GM23338 (cell line): ENCODE measurements at places on chromosomes 2 and 18. TPM values are rescaled to one million over a fixed set of nuclear protein-coding genes. Genes with fewer than 3 reads are reported as not detected.

- H3K36me3 ChIP-seq = no peaks in the 10 kb centered on the region
- H3K4me1 ChIP-seq = peaks cover 2% of the 10 kb centered on the region; the same call in 1 of the 2 replicates
- no peaks in the 10 kb centered on the region for H3K27me3 ChIP-seq
These were observed 222.2 kb downstream of the C1D start for GRCh38 chr2:67840460-67841068.

DNA sequence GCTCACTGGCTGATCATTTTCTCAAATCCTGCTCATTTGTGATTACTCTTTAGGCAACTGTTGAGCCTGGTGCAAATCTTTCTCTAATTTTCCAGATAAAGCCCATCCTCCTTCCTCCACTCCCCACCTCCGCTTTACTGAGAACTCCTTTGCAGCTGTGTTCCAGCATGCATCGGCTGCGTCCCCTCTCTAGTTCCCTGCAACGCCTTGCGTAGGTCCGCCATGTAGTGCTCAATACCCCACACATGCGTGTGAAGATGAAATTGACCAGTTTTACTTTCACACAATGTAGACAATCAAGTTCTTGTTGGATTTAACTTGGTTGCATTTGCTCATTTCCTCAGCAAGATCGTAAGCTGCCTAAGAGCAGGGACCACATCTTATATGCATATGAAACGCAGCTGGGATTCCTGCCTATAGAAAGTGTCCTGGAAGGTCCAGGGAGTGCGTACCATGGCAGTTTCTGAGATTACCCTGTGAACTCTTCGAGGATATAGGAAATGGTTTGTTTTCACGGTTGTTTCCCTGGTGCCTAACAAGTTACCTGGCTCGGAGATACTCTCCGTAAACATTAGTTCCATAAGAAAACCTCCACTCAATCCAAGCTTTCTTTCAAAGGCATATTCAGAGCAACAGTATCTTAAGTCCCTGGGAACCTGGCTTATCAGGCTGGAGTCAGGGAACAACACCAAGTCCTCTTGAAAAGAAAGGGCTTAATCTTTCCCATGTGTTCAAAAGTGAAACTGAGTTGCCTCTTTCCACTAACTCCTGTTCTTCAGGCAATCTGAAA lies 766.4 kb upstream of the ID2 start:
- no peaks in the 10 kb centered on the region for H3K36me3 ChIP-seq
- no peak overlapping the region for H3K27ac ChIP-seq
- peak; percentile 27 for DNase-seq
- peaks cover 16% of the 10 kb centered on the region for H3K4me1 ChIP-seq

GRCh38 chr2:85776672-85777071 lies 22.9 kb downstream of the ATOH8 start:
- DNase-seq = no peak
- peaks cover 15% of the 10 kb centered on the region for H3K27me3 ChIP-seq
- H3K4me3 ChIP-seq = no peak overlapping the region

DNA sequence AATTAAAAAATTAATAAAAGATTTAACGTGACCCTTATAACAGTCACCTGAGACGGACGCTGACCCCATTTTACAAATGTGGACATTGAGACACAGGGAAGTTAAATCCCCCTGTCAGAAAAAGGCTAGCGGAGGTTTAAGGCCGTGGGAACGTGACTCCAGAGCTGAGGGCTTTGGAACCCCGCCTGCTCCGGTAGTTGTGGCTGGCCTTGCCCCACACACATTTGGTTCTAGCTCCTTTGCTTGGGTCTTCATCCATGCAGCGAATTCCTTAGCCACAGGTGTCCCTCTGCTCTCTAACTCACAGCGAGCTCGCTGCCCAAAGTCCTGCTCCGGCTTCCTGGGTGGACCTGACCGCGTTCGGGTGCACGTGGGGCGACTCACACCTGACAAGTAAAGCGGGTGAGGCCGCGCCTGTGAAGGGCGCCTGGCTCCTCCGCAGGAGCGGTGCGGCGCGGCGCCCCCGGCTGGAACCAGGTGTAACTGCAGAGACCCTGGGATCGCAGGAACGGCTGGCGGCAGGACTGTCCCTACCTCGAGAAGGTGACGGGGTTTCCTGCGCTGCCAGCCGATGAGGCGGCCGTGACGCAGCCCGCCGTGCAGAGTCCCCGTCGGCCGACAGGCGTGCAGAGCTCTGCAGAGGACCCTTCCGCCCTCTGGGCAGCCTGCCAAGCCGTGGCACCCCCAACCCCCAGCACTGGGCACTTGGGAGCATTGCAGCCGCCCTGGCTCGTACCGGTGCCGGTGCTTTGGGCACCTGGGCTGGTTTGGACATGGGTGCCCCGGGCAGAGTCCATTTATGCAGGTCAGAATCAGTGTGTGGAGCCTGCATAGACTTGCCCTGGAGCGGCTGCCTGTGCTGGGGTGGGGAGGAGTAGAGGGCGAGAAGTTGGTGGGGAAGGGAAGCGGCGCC lies 2.4 kb upstream of the PROC start:
- H3K4me3 ChIP-seq = peak overlapping the region; percentile 66
- DNase-seq = peak; percentile 95
- no peaks in the 10 kb centered on the region for H3K36me3 ChIP-seq

GRCh38 chr2:158665536-158666302 lies 129.4 kb upstream of the DAPL1 start:
- no peak overlapping the region for H3K4me3 ChIP-seq
- no peaks in the 10 kb centered on the region for H3K27me3 ChIP-seq
- peaks cover 20% of the 10 kb centered on the region; the same call in 1 of the 2 replicates for H3K36me3 ChIP-seq
- no peak for DNase-seq

GRCh38 chr2:1236606-1237005 lies 176.7 kb upstream of the TPO start:
- no peaks in the 10 kb centered on the region for H3K27me3 ChIP-seq
- H3K4me3 ChIP-seq = no peak overlapping the region
- H3K36me3 ChIP-seq = no peaks in the 10 kb centered on the region
- no peaks in the 10 kb centered on the region; the same call in 1 of the 2 replicates for H3K4me1 ChIP-seq

DNA sequence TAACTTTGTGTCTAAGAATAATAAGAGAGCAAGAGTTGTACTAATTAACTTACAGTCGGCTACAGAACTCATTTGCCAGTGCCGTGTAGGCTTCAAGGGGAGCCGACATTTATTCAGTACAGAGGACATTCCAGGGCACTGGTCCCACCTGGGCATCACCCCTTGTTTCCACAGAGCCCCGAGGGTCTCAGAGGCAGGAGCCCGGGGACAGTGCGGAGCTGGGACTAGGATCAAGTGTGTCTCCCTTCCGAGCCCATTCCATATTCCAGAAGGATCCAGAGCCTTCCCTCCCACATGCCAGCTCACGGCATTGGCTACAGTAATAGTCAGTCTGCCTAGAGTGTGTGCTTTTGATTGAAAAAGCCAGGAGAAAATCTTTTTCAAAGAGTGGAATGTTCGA lies 71.5 kb upstream of the CTDP1 start:
- no peak overlapping the region for H3K4me3 ChIP-seq
- H3K27me3 ChIP-seq = no peaks in the 10 kb centered on the region
- H3K27ac ChIP-seq = no peak overlapping the region
- no peak for DNase-seq
- no peaks in the 10 kb centered on the region for H3K36me3 ChIP-seq

DNA sequence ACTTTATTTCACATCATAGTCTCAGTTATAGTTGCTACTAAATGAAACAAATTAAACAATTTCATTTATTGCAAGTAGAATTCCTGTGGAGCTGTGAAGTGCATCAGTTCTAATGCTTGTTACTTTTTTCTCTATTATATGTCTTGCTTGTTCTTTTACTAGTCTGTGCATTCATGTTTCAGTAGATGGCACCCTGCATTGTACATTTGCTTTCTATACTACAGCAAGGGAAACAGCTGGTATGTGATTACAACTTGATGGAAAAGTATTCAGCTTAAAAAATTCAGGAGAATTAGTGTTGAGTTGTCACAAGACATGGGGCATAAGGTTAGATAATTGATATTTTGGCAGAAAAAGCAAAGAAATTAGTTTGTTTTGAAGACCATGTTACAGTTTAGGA lies 72.3 kb downstream of the TANK start:
- H3K36me3 ChIP-seq = no peaks in the 10 kb centered on the region
- no peaks in the 10 kb centered on the region for H3K4me1 ChIP-seq
- H3K27me3 ChIP-seq = peaks cover 27% of the 10 kb centered on the region
- H3K4me3 ChIP-seq = no peak overlapping the region

GRCh38 chr2:232854082-232854481 lies 16.0 kb upstream of the SNORC start:
- no peaks in the 10 kb centered on the region for H3K4me1 ChIP-seq
- H3K27me3 ChIP-seq = no peaks in the 10 kb centered on the region
- H3K36me3 ChIP-seq = peaks cover 30% of the 10 kb centered on the region
- no peak for DNase-seq

DNA sequence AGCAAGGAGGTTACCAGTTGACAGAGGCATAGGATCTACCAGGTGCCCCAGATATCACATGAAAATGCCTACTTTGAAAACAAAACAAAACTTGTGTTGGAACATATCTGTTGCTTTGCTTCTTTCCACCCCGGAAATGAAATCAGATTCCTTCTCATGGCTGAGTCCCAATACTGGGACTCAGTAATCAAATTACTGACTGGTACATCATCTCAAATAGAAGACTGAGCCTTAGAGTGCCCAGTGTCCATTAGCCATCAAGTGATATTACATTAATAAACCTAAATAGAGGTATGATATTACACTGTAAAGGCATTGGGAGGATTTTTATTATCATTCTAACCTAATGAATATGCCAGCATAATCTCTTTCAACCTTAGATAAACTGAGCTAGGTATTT lies 48.6 kb upstream of the MSTN start:
- H3K27me3 ChIP-seq = no peaks in the 10 kb centered on the region
- DNase-seq = no peak
- H3K36me3 ChIP-seq = no peaks in the 10 kb centered on the region
- no peak overlapping the region for H3K4me3 ChIP-seq
- H3K4me1 ChIP-seq = no peaks in the 10 kb centered on the region

DNA sequence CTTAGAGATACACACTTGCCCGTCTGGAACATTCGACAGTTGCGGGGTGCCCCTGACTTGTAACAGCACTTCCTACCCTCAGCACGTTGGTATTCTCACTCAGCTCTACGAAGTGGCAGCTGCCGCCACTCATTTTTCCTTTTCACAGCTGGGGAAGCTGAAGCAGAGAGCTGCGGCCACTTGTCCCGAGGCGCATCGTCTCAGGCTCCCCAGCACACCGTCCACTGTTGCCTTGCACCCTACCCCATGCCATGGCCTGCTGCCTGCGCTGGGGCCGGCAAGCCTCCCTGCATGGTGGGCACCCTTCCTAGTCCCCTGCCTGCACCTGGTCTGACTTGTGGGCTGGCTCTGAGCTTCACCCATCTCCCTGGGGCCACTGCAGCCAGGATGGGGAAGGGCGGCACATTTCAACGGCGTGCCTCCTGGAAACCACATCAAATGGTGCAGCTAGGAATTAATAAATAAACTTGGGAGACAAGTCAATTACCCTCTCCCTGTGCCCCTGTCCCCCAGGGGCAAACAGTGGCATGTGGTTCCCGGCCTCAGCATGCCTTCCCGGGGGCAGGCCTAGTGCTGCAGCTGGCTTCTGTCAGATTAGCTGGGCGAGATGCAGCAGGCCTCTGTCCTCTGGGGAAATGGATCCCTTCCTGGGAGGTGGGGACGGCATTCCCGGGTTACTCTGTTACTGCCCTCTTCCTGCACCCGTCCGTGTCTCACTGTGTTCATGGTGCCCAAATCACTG lies 64.7 kb upstream of the HAAO start:
- no peaks in the 10 kb centered on the region for H3K36me3 ChIP-seq
- no peak overlapping the region for H3K4me3 ChIP-seq
- H3K27me3 ChIP-seq = no peaks in the 10 kb centered on the region
- DNase-seq = no peak
- no peak overlapping the region for H3K27ac ChIP-seq

- H3K4me1 ChIP-seq = peaks cover 18% of the 10 kb centered on the region
- no peak for DNase-seq
- H3K36me3 ChIP-seq = no peaks in the 10 kb centered on the region
- no peak overlapping the region for H3K4me3 ChIP-seq
- no peaks in the 10 kb centered on the region for H3K27me3 ChIP-seq
These were observed 45.0 kb downstream of the RTP5 start for GRCh38 chr2:241914542-241914941.

- H3K27ac ChIP-seq = no peak overlapping the region
- no peaks in the 10 kb centered on the region for H3K4me1 ChIP-seq
- no peak overlapping the region for H3K4me3 ChIP-seq
- H3K36me3 ChIP-seq = no peaks in the 10 kb centered on the region
- no peaks in the 10 kb centered on the region for H3K27me3 ChIP-seq
- no peak for DNase-seq
These were observed 32.1 kb upstream of the INSIG2 start for GRCh38 chr2:118056165-118056534.

DNA sequence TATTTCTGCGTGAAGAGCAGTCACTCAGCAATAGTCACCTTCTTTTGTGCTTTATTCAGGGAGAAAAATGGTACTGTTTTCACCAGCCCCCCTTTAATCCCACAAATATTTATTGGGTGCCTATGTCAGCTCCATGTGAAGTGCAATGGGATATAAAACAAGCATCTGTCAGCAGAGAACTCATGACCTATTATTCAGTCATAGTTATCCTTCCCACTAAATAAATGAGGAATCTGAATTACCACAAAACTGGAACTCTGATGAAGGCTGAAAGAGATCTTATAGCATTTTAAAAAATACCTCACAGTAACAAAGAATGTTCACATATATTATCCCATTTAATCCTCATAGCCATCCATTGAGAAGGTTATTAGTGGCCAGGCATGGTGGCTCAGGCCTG lies 45.8 kb downstream of the DHX57 start:
- no peak for DNase-seq
- peaks cover 16% of the 10 kb centered on the region; the same call in 1 of the 2 replicates for H3K36me3 ChIP-seq
- no peaks in the 10 kb centered on the region for H3K27me3 ChIP-seq
- no peaks in the 10 kb centered on the region for H3K4me1 ChIP-seq
- H3K4me3 ChIP-seq = no peak overlapping the region

- H3K4me1 ChIP-seq = no peaks in the 10 kb centered on the region
- H3K27ac ChIP-seq = no peak overlapping the region
- no peak overlapping the region for H3K4me3 ChIP-seq
These were observed 32.6 kb upstream of the APCDD1 start for GRCh38 chr18:10421859-10422258.

- no peak overlapping the region for H3K27ac ChIP-seq
- H3K4me3 ChIP-seq = no peak overlapping the region
- no peak for DNase-seq
- H3K27me3 ChIP-seq = no peaks in the 10 kb centered on the region
- H3K36me3 ChIP-seq = no peaks in the 10 kb centered on the region
These were observed 4.0 kb upstream of the SPP2 start for GRCh38 chr2:234046521-234046920.

GRCh38 chr2:101310090-101310833 lies 1.8 kb upstream of the RNF149 start:
- H3K27ac ChIP-seq = no peak overlapping the region
- peaks cover 13% of the 10 kb centered on the region for H3K4me1 ChIP-seq
- H3K36me3 ChIP-seq = no peaks in the 10 kb centered on the region
- no peak overlapping the region for H3K4me3 ChIP-seq
- H3K27me3 ChIP-seq = peaks cover 11% of the 10 kb centered on the region

GRCh38 chr2:8986327-8986976 lies 17.0 kb downstream of the MBOAT2 start:
- peak; percentile 84 for DNase-seq
- H3K4me1 ChIP-seq = peaks cover 13% of the 10 kb centered on the region
- no peaks in the 10 kb centered on the region for H3K36me3 ChIP-seq
- H3K27me3 ChIP-seq = no peaks in the 10 kb centered on the region
- H3K4me3 ChIP-seq = no peak overlapping the region
- H3K27ac ChIP-seq = no peak overlapping the region

GRCh38 chr18:5630057-5630899 lies 86.5 kb upstream of the EPB41L3 start:
- DNase-seq = peak; percentile 91
- peak overlapping the region; percentile 80 for H3K4me3 ChIP-seq
- H3K36me3 ChIP-seq = no peaks in the 10 kb centered on the region
- H3K27ac ChIP-seq = no peak overlapping the region
- H3K27me3 ChIP-seq = peaks cover 72% of the 10 kb centered on the region

The SLC39A6 gene
- 46.8 and 47.3 TPM in 2 replicates for total RNA-seq

The IL1A gene
- total RNA-seq = 0.19 and 0.73 TPM in 2 replicates

The CCDC85A gene
- total RNA-seq = 0.24 and 0.47 TPM in 2 replicates

The APCDD1 gene
- 0.97 and 1.0 TPM in 2 replicates for total RNA-seq

The SLC14A1 gene
- 0.21 TPM in 1 of 2 replicates, not detected in the other for total RNA-seq

The PLA2R1 gene
- total RNA-seq = 0.78 and 1.2 TPM in 2 replicates

The SERPINB12 gene
- total RNA-seq = not detected in 2 replicates
